Esophagus mucosa (tissue), 1 donor: ENCODE measurements at places on chromosomes 1 and 21.

DNA sequence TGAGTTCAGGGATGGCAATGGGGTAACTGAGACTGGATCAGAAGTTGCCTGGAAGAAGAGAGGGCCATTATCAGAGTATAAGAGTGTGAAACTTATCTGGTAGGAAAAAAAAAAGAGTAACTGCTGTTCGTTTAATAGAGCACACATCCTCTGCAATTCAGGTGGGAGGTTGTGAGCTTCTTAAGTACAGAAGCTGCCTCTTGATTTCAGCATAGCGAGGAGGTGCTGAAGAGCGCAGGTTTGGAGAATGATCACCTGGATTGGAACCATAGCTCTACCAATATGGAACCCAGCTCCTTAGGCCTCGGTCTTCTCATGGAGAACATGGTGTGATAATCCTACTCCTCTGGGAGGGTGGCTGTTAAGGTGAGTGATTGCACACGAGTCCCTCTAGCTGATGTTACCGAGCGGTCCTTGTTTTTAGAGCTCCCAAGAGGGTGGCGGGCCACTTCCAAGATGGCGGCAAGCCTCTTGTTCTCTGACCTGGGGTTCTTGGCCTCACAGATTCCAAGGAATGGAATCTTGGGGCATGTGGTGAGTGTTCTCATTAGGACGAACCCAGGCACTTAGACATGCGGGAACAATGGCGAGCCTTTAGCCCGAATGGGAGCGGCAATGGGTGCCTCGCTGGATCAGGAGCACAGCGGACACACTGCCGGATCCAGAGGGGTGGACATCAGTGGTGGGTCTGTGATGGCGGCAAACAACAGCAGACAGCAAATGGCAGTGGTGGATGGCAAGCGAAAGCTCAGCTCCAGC lies 3.3 kb upstream of the MX1 start:
- ATAC-seq = no peak

- no peak for ATAC-seq
These were observed 82.4 kb downstream of the PLXNA2 start for GRCh38 chr1:208161656-208162375.

- peak; percentile 53 for ATAC-seq
These were observed 725 bp downstream of the CR1L start for GRCh38 chr1:207645635-207646081.

GRCh38 chr21:45384656-45385548 lies 20.1 kb upstream of the COL18A1 start:
- ATAC-seq = no peak

GRCh38 chr1:186819126-186819525 lies 9.6 kb upstream of the PLA2G4A start:
- no peak for ATAC-seq

GRCh38 chr1:50265790-50266314 lies 157.1 kb downstream of the ELAVL4 start:
- no peak for ATAC-seq

GRCh38 chr21:29642551-29643245 lies 297.1 kb downstream of the GRIK1 start:
- ATAC-seq = no peak

- no peak for ATAC-seq
These were observed 17.7 kb upstream of the ZSCAN20 start for GRCh38 chr1:33454646-33455282.

DNA sequence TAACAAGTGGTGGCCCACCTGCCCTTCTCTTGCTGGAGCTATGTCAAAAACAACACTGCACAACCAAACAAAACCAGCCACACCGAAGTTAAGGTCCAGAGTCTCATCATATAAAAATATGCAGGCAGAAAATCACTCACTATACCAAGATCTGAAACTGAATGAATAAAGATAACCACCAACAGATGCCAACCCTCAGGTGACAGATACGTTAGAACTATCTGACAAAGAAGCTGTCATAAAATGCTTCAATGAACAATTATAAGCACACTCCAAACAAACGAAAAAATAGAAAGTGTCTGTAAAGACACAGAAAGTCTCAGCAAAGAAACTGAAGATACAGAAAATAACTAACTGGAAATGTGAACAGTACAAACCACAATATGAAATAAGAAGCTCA lies 14.0 kb downstream of the ZNF496 start:
- no peak for ATAC-seq

DNA sequence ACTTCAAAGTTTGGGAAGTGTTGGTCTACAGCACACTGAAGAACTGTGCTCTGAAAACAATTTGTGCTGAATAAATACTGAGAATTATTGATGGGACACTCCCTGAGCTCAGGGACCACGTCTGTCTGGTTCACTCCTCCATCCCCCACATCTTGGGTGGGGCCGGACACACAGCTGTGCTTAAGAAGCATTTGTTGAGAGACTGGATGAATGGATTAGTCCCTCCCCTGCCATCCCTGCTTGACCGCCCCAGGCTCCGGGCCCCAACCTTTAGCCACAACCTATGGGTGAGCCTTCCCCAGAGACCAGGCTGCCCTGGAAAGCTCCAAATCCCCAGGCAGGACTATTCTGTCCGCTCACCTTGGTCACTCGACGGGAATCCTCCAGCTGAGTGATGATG lies 7.5 kb downstream of the TRIM63 start:
- no peak for ATAC-seq

DNA sequence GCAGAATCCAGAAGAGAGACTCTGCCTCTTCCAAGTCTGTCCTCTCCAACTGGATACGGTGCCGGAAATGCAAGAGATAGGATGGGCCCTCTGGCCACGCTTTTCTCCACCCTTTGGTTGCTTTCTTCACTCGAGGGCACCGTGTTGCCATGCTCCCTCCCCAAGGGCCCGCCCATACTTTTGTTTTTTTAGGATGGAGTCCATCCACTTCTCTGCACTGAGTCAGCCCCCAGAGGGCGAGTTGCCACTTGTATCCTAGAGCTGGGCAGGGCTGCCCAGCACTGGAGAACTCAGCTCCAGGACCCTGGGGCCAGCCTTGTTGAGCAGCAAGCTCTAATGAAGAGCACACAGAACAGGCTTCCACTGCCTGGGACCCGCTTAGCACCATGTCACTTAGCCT lies 25.5 kb downstream of the IFNGR2 start:
- peak; percentile 89 for ATAC-seq

DNA sequence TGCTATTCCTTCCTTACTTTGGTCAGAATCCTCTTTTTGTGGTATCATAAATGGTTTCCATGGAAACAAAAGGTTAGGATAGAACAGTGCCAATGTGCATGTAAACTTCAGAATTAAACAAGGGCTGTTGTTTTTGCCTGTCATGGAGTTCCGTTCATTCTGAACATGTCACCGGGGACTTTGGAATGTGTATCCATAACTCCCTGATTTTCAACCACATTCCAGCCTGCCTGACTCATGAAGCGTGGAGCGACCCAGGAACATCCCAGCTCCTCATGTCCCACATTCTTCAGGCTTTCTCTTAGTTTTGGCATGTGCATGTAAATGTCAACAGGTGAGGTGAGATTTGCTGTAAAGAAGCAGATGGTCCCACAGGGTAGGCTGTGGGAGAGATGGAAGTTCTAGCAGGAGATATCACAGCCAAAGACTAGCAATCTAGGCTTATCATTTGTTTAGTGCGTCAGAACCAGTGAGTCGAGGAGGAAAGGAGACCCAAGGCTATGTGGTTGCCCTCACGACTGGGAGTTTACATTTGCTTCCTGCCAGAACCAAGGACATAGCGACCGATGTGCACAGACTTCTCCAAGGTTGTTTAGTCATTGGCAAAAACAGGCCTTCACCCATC lies 23.0 kb upstream of the DNAJC11 start:
- ATAC-seq = no peak

GRCh38 chr1:51296383-51297357 lies 33.7 kb downstream of the TTC39A start:
- peak; percentile 87 for ATAC-seq

GRCh38 chr1:30705698-30706097 lies 17.7 kb downstream of the MATN1 start:
- no peak for ATAC-seq

DNA sequence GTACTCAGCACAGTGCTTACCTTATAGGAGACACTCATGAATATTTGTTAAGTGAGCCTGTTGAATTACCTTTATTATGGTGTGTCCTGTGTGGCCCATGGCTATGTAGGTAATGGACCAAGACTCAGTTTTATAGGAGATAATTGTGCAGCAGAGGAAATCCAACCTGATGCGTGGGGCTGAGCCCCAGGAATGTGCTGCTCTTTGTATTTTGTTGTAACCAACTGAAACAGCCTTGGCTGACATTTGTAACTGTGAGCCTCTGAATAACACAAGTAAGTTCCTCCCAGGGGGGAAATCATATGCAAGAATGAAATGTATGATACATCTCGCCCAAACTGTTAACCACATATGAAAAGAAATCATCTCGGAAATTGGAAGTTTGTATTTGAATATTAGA lies 364.2 kb upstream of the ZP4 start:
- ATAC-seq = no peak

- ATAC-seq = no peak
These were observed 111.3 kb downstream of the GLIS1 start for GRCh38 chr1:53627666-53628065.

DNA sequence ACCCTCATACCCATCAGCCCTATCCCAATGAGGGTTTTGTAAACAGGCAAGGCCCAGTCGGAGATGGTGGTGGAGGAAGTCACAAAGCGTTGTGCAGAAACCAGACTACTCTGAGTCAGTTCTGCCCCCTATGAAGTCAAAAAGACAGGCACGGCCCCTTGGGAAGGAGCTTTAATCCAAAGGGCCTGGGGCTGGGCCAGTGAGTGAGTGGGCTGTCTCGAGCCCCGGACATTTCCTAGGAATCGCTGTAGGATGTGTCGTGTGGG lies 442 bp upstream of the AHCYL1 start:
- ATAC-seq = no peak

- ATAC-seq = peak; percentile 64
These were observed 11.1 kb downstream of the RNF19B start for GRCh38 chr1:32953495-32953894.

DNA sequence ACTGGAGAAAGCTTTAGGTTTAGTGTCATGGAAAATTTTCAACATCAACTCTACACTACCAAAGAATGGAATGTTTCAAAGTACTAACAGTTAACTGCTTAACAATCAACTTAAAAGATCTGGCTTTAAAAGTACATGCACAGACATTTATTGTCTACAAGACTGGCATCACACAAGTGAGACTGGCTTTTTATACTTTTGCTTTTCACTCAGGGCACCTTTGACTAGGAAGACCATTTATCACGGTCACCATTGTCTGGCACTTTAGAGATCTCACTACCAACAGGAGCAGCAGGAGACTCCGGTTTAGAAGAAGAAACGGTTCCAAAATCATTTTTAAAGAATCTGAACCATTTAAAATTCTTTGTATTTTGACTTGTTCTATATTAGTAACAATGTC lies 812.3 kb downstream of the ADGRL2 start:
- no peak for ATAC-seq

GRCh38 chr21:32514275-32515055 lies 70.9 kb downstream of the TCP10L start:
- ATAC-seq = no peak

- ATAC-seq = no peak
These were observed 50.9 kb downstream of the RUNX1 start for GRCh38 chr21:34998176-34998575.

DNA sequence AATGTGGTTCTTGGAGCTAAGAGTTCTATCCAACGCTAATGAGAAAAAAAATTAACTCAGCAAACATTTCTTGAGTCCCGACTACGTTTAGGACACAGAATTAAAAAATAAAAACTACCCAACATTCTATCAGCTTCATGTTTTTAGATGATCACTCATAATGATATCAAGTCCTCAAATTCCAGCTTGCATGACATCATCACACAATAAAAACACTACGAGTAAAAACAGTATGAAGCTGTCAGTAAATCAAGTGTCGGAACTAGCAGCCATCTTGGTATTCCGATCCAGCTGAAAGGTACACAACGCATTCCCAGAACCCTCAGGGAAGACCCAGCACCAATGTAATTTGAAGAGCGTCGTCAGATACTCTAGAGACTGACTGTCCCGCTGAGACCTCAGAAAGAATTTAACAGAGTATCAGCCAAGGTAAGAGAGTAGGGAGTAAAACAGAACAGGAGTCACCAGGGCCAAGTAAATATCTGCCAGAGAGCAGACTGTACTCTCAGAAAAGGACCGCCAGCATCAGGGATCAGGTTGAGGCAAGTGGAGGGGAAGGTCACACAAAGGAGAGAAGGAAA lies 57.0 kb downstream of the NRIP1 start:
- no peak for ATAC-seq

DNA sequence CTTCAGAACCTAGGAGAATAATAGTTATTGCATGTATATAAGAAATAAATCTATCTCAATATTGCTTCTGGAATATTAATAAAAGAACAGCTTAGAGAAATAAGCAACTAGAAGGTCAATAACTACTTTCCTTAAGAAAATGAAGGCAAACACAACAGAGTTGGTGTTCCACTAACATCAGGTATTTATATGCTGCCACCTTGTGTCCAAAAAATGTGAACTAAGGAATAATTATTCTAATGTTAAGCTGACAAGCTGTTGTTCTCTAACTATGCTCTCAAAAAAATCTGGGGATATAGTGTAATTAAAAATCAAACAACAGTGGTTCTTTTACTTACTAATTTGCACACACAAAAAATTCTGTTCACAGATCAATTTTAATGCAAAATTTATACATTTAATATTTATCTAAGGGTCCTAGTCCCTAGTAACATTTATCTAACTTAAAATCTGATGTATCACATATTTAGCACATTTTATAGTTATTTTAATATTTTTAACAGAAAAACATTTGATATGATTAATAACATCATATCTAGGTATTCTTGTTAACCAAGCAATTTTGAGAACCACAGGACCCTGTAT lies 39.6 kb downstream of the UCHL5 start:
- ATAC-seq = no peak

DNA sequence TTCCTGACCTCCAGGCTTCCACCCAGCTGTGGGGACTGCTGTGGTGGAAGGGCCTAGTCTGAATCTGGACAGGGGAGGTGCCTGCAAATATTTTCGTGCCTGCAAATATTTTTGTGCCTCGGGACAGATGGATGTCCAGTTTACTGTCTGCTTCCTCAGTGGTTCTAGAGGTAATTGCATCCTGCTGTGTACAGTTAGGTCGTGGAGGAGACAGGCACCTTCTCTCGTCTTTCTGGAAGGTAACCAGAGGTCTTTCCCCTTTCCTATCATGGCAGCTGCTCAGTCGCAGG lies 53.8 kb upstream of the TINAGL1 start:
- ATAC-seq = no peak
